HCT116 (cell line): ENCODE measurements at places on chromosomes 12 and 14. TPM values are rescaled to one million over a fixed set of nuclear protein-coding genes. Genes with fewer than 3 reads are reported as not detected.
A peak's percentile ranks its signal among the peaks of the same experiment; 100 is the strongest.

GRCh38 chr14:76514213-76514998 is 138.5 kb downstream of the ESRRB start:
- no peak overlapping the region for H3K4me3 ChIP-seq
- peak; percentile 48 for DNase-seq
- H3K27me3 ChIP-seq = peaks cover 30% of the 10 kb centered on the region
- H3K4me1 ChIP-seq = no peaks in the 10 kb centered on the region
- H3K36me3 ChIP-seq = no peaks in the 10 kb centered on the region
- H3K27ac ChIP-seq = no peak overlapping the region

DNA sequence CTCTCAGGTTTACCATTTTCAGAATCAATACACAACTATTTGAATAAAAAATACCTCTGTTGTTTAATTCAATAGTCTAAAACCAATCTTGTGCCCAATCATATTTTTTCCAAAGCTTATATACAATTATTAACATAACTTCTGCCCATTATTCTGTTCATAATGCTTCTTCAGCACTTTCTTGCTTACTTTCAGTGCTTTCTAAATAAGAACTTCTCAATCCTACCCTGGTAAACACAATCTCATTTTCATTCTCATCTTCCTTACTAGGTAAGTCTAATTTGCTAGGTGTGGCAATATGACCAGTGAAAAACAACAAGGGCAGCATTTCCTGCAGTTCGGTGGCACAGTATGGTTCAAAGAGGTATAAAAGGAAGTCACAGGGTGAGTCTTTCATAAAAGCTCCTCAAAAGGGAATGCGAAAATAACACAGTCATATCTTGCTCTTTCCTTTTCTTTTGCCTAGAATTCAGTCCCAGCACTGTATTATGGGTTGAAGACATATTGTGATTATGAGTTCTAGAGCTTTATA is 103.5 kb downstream of the FOXG1 start:
- no peak overlapping the region for H3K27ac ChIP-seq
- no peaks in the 10 kb centered on the region for H3K27me3 ChIP-seq
- no peak for DNase-seq
- no peaks in the 10 kb centered on the region for H3K4me1 ChIP-seq
- no peaks in the 10 kb centered on the region for H3K36me3 ChIP-seq

DNA sequence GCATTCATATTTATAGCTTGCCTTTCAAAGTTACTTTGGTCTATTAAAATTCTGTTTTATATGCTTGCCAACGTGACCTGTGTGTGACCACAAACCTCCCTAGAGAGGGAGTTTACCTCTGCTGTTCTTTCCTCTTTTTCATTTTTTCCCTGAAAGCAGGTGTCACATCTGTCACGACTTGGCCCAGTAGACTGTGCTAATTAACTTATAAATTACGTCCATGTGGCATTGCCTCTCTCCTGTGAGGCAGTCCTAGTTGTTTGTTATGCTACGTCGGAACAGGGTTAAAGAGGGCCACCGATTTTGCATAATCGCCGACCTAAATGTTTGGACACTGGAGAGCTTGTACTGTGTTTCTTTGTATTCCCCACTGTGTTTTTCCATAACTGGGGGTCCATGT is 343.9 kb upstream of the FLRT2 start:
- no peaks in the 10 kb centered on the region for H3K36me3 ChIP-seq
- no peak overlapping the region for H3K27ac ChIP-seq
- no peak overlapping the region for H3K4me3 ChIP-seq
- no peak for DNase-seq
- H3K4me1 ChIP-seq = no peaks in the 10 kb centered on the region

DNA sequence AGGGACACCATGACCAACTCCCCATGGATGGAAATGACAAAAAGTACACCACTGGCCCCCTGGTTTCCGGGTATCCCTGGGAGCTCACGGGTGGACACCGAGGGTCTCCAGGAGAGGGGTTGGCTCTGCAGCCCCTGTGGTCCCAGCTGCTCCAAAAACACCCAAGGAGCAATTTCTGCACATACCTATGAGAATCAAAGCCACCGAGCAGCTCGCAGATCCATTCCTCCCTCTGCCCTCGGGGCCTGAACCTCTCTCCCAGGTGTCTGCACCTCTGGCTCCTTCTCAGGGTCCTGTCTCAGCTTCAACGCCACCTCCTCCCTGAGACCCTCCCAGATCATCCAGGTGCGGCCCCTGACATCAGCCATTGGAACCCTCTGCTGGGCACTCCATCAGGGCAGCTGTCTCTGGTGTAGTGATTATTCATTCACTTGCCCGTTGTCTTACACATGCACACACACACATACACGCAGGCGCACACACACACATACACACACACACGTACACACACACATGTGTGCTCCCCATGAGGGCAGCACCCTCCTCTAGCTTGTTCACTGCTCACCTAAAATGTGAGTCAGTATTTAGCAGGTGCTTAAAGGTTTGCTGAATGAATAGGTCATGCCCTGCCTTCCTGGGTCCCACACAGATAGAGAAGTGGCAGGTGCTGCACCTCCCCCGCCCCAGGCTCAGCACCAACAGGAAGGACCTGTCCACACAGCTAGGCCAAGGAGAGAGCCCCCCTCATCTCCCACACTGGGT is 5.9 kb downstream of the RIMBP2 start:
- no peak overlapping the region for H3K4me3 ChIP-seq
- no peak overlapping the region for H3K27ac ChIP-seq
- no peak for DNase-seq
- 0 out of 2 replicates have a peak, but pooled peaks cover 3% of the 10 kb centered on the region for H3K27me3 ChIP-seq

DNA sequence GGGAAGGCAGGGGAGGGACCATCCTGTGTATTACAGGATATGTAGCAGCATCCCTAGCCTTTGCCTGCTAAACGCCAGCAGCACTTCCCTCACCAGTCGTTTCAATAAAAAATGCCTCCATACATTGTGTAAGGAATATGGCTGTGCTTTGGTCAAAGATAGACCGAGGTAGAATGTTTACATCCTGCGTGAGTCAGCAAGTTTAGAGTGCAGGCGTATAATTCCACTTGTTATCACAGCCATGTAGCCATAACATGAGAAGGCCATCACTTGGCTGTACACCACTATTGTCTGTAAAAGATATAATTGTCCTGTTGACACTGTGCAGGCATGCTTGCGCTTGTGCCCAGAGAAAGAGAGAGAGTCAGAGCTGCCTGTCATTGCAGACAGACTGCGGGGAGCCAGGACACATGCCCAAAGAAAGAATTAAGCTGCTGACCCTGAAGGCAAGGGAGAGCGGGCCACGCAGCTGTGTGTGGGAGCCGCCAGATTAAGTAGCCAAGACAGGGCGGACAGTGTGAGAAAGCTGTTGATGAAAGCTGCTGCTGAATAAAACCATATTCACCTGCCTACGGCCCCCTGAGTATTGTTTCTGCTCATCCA is 68.4 kb downstream of the CRACR2A start:
- no peak overlapping the region for H3K27ac ChIP-seq
- H3K27me3 ChIP-seq = no peaks in the 10 kb centered on the region
- H3K4me3 ChIP-seq = no peak overlapping the region
- H3K36me3 ChIP-seq = 0 out of 2 replicates have a peak, but pooled peaks cover 4% of the 10 kb centered on the region

Gene MSI1
- 26.0 TPM for total RNA-seq

Gene CDH24
- total RNA-seq = 19.3 TPM

GRCh38 chr12:107594995-107595394 is 90.6 kb upstream of the PWP1 start:
- H3K27ac ChIP-seq = no peak overlapping the region
- no peak for DNase-seq
- no peak overlapping the region for H3K4me3 ChIP-seq
- no peaks in the 10 kb centered on the region for H3K27me3 ChIP-seq
- H3K4me1 ChIP-seq = no peaks in the 10 kb centered on the region
- H3K36me3 ChIP-seq = no peaks in the 10 kb centered on the region

DNA sequence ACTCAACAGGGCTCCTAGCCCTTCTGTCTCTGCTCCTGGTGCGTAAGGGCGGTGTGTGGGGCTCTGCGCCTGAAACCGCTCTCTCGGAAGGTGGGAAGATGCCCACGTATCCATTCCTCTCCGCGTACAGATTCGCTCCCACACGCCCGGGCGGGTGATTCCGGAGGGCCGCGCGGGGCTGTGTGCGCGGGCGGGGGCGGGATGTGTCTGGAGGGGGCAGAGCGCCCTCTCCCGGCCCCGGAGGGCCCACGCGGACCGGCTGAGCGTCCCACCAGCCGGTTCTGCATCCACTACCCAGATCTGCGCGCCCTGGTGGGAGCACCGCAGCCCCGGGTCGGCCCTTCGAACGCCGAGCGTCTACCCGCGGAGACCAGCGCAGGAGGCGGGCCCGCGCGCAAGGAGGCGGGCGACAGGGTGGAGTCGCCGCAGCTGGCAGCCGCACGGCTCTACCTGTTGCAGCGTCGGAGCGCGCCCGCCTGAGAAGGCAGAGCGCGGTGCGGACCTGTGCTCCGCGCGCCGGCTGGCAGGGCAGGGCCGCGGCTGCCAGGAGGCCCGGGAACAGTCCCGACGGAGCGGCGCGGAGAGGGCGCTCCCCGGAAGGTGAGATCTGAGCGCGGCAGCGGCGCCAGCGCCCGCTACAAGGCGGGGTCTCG is 1.4 kb upstream of the KCNK13 start:
- H3K36me3 ChIP-seq = no peaks in the 10 kb centered on the region
- H3K4me3 ChIP-seq = peak overlapping the region; percentile 73
- DNase-seq = peak; percentile 59

DNA sequence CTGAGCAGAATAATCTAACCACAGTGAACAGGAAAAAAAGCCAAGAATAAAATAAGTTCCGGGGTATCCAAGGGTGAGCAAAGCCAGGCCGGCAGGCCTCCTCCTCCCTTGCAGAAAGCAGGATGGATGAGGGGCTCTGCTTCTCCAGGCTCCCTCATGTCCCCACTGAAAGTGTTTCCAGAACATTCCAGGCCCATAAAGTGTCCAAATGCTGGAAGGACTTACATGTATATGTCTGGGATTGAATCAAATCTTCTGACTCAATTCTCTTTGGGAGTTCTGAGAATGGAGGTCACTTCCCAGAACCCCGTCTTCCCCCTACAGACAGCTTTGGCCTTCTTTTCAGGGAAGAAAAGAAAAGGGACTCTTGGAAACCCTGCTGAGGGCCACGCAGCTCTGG is 25.0 kb upstream of the BDKRB1 start:
- H3K4me1 ChIP-seq = no peaks in the 10 kb centered on the region
- H3K4me3 ChIP-seq = no peak overlapping the region
- no peaks in the 10 kb centered on the region for H3K27me3 ChIP-seq
- no peak for DNase-seq
- no peak overlapping the region for H3K27ac ChIP-seq
- H3K36me3 ChIP-seq = no peaks in the 10 kb centered on the region

DNA sequence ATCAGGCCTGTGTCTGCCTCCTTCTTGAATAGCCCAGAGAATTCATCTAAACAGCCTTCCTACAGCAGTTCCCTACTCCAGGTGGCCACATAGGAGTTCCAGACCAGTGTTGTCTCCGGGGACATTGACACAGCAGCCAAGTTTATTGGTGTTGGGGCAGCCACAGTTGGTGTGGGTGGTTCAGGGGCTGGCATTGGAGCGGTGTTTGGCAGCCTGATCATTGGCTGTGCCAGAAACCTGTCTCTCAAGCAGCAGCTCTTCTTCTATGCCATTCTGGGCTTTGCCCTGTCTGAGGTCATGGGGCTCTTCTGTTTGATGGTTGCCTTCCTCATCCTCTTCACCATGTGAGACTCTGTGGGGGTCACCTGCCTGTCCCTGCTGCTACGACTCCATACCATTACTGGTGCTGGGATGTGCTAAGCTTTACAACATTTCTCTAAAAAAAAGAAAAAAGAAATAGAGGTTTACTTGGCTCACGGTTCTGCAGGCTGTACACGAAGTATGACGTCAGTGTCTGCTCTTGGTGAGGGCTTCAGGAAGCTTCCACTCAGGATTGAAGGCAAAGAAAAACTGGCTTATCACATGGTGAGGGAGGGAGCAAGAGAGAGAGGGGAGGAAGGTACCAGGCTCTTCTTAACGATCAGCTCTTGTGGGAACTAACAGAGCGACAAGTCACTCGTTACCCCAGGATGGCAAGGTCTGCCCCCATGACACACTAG is 57.5 kb downstream of the CHST11 start:
- H3K27me3 ChIP-seq = no peaks in the 10 kb centered on the region
- no peaks in the 10 kb centered on the region for H3K4me1 ChIP-seq
- no peak overlapping the region for H3K4me3 ChIP-seq
- H3K27ac ChIP-seq = no peak overlapping the region

DNA sequence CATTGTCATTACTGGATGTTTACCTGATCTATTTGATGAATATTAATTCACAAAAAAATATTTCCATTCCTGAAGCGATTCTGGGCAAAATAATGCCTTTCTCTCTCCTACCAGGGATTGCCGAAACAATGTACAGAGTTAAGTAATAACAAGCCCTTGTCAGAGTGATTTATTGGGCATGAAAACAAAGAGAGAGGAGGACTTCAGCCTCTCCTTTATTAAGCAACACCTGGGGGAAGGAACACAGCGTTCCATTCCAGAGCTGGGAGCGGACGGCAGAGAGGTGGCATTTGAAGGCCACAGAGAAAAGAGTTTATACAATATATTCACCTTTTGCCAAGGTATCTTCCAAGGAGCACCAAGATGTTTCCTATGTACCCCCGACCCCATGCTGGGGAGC is 165.8 kb downstream of the KSR2 start:
- H3K36me3 ChIP-seq = no peaks in the 10 kb centered on the region
- no peaks in the 10 kb centered on the region for H3K27me3 ChIP-seq
- no peaks in the 10 kb centered on the region for H3K4me1 ChIP-seq
- no peak overlapping the region for H3K27ac ChIP-seq

Gene HOXC9
- 11.3 TPM for total RNA-seq

Gene KRT86
- 1.5 TPM for total RNA-seq

Gene ACRBP
- total RNA-seq = 1.0 TPM

GRCh38 chr12:47777151-47777550 is 4.1 kb downstream of the SLC48A1 start:
- peaks cover 51% of the 10 kb centered on the region for H3K4me1 ChIP-seq
- H3K36me3 ChIP-seq = no peaks in the 10 kb centered on the region
- DNase-seq = no peak
- no peak overlapping the region for H3K4me3 ChIP-seq

Gene TMEM119
- not detected for total RNA-seq

DNA sequence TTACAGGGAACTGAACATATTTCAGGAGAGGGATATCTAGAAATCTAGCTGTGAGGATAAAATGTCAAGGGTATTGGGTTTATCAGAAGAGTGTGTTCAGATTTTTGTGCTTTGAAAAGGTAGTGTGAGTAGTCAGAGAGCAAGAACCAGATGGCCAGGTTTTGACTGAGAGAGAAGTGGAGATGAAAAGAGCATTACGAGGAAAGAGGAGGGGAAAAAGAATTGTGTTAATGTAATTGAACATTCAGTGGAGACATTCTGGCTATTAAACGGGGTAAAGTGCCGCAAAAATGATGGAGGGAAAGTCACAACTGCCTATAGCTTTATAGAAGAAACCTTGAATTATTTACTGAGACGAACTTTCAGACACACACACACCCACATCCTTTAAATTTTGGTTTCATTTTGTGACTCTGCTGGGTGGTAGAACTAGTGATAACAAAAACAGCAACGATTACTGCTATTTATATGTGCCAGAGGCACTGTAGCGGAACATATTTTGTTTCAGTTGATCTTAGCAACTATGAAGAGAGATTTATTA is 213.6 kb downstream of the ERC1 start:
- no peaks in the 10 kb centered on the region for H3K4me1 ChIP-seq
- H3K4me3 ChIP-seq = no peak overlapping the region
- no peaks in the 10 kb centered on the region for H3K36me3 ChIP-seq
- no peak for DNase-seq
- H3K27me3 ChIP-seq = no peaks in the 10 kb centered on the region

GRCh38 chr12:132413931-132414588 is 75.9 kb upstream of the FBRSL1 start:
- H3K4me3 ChIP-seq = no peak overlapping the region
- peaks cover 14% of the 10 kb centered on the region for H3K4me1 ChIP-seq
- DNase-seq = no peak
- H3K27ac ChIP-seq = no peak overlapping the region
- no peaks in the 10 kb centered on the region for H3K36me3 ChIP-seq
